Astrocyte of the spinal cord (primary cell): ENCODE measurements at places on chromosomes 5 and 9.

GRCh38 chr5:149878371-149878770 lies 66.2 kb downstream of the PDE6A start:
- DNase-seq: no peak

DNA sequence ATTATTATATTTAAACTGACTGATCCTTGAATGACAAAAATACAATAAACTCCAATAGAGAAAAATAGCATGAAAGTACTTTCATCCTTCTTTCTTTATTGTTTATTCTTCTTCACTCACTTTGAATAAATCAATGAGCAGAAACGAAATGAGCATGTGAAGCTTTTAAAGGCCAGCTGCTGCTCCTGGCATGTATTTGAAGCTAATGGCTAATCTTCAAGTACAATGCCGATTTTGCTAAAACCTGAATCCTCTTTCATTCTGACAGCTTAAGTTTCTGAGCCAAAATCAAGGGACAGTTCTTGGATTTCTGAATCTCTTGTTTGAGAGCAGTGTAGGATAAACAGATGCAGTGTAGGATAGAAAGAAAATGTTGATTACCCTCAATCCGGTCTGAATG lies 237.3 kb downstream of the CDH10 start:
- no peak for DNase-seq

- DNase-seq: no peak
These were observed 984.1 kb downstream of the TLE4 start for GRCh38 chr9:80555782-80556325.

- DNase-seq: peak; percentile 73
These were observed 1.2 kb upstream of the GCNT4 start for GRCh38 chr5:75053304-75054133.

- DNase-seq: peak; percentile 95
These were observed 96.6 kb downstream of the VCAN start for GRCh38 chr5:83568186-83568585.

GRCh38 chr5:179455320-179455719 lies 95.0 kb upstream of the RUFY1 start:
- DNase-seq: no peak

- DNase-seq: no peak
These were observed 77.2 kb upstream of the KLF9 start for GRCh38 chr9:70491426-70492318.
